ENCODE measurements at places on chromosomes 2 and 18. TPM values are rescaled to one million over a fixed set of nuclear protein-coding genes. Genes with fewer than 3 reads are reported as not detected.

Gene RPIA
- total RNA-seq, result 16.1 TPM

Gene PROKR1
- total RNA-seq, result not detected

Gene RIT2
- not detected for total RNA-seq

Gene TRABD2A
- 0.56 TPM for total RNA-seq

Gene STEAP3
- 13.3 TPM for total RNA-seq

Data from endothelial cell of coronary artery (primary cell).